ENCODE measurements at places on chromosomes 2 and 18.

- DNase-seq: no peak
Observed at GRCh38 chr2:208037564-208038487, 12.5 kb upstream of the PLEKHM3 start.

DNA sequence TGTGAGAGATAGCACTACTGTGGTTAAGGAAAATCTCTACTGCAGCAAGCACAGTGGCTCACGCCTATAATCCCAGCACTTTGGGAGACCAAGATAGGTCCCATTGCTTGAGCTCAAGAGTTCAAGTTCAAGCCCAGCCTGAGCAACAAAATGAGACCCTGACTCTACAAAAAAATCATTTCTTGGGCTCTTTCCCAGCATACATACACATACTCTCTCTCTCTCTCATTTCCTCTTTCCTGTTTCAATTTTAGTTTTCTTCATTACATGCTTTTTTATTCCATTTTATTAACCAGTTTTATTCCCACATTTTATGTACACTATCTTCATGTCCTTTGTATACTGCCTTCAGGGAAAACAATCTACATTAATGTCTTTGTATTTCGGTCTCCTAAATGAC, 14.6 kb downstream of the WDR33 start:
- no peak for DNase-seq

DNA sequence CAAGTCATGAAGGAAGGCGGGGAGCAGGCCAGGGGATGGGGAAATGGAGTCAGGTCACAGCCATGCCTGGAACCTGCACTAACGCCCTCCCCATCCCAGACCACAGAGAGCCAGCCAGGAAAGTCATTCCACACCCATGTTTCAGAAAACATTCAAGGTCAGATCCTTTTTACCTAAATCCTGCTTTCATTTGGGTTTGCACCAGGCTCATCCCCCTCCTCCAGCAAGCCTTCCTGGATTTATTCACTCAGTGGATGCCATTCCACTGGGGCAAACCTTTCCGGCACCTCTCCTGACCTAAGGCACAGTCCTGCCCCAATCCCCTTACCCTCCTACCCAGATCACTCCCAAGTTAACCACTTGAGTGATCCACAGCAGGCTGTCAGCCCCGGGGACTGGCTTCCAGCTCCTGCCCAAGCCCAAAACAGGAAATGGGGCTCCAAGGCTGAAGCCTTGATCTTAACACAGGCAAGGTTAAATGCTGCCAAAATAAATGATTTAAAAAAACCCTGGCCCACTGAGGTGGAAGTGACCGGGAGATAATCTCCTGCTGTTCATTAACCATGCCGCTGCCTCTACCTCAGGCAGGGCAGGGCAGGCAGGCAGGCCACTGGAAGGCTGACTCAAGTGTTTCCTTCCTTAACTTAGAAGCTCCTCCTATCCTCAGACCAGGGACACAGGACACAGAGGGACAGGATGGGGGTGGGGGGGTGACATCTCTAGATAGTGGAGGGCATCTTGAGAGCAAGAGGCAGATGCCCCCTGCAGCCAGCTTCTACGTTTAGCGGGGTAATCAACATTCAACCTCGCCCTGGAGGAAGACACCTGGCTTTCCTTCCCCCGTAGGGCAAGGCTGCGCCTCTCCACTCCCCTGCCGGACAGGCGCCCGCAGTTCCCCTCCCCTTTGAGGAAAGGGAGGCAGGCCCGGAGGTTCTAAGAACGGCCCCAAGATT, 1.4 kb downstream of the RAB11FIP5 start:
- DNase-seq: no peak

DNA sequence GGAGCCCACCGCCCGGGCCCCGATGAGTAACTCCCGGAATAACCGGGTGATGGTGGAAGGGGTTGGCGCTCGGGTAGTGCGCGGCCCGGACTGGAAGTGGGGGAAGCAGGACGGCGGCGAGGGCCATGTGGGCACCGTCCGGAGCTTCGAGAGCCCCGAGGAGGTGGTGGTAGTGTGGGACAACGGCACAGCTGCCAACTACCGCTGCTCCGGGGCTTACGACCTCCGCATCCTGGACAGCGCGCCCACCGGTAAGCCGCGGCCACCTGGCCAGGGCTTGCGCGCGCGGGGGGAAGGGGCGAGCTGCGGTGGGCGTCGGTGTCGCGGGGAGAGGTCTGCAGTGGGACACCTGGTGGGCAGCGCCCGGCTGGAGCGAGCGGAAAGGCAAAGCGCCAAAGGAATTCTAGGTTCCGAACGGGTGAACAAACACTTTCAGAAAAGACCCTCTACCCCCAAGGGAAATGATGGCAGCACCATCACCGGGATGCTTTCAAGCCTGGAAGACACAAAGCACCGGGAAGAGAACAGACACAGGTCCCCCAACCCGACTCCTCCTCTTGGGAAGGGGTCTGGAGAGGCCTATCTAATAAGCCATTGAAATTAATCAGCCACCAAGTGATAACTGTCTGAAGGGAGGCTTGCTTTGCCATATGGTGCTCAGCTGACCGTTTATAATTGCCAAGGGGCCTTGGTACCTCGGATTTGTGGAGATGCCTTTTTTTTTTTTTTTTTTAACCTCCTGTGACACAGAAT, 1.1 kb downstream of the MIB1 start:
- no peak for DNase-seq

GRCh38 chr2:54499661-54500060, 43.5 kb downstream of the SPTBN1 start:
- no peak for DNase-seq

GRCh38 chr2:22442051-22442450, 942.9 kb upstream of the KLHL29 start:
- DNase-seq: no peak

DNA sequence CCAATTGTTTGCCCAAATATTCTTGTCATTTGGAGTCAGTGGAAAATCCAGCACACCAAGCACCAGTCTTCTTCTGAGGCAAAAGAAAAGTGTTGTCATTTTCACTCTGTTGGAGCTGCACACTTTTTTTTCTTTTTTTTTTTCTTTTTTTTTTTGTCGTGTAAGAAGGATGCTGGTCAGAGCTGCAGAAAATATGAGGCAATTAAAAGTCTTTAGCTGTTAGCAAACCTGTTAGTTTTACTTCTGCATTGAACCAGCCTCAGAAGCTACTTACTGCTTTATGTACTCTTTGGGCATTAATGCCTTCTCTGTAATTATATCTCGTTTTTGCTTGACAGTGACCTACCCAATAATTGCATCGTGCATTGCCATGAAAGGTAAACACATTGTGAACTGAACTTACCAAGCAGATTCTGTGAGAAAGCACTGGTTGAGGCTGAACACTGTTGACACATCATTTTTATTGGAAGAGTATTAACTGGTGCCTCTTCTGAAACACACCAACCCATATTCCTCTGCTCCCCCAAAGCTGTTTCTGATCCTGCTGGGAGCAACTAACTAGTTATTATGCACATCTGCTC, 165.4 kb downstream of the CAPN13 start:
- no peak for DNase-seq
